SK-N-DZ (cell line): ENCODE measurements at places on chromosomes 4 and X.

DNA sequence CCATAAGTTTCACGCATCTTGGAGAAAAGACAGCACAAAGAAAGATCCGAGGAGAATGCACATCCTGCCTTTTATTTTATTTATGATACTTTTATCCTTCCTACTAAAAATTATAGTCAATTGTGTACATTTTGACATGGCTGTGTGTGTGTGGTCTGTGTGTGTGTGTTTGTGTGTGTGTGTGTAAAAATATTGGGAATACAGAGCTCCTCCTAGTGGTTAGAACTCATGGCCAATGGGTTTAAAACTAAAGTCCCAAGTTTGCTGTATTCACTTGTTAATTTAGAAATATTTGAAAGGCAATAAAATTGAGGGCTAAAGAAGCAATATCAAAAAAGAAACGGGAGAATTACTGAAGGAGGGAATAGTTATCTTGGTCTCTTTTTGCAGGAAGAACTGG is 47.5 kb downstream of the NKX6-1 start:
- no peak for DNase-seq

DNA sequence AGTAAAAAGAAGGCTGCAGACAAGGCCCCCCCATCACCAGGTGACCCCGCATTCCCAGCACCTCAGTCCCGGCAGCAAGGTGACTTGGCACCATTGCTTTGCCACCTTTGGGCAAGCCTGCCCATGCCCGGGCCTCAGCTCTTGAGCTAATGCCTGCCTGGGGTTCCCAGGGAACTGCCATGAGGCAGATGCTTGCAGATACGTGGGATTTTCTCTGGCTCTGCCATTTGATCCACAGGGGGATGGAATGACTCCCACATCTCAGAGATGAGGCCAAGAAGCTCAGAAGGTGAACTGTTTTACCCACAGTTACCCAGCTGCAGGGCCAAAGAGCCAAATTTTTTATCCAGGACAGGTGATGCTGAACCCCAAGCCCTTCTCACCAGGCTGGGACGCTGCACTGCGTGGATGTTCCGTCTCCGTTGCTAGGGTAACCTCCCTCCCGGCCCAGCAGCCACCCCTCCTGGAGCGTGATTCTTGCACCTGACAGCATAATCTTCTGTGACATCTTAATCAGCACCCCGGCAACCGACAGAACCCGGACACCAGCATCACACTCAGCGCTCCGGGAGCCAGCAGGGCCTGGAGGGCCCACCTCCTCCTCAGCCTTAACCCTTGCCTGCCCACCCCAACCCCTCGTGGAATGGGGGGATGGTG is 15.7 kb upstream of the MSX1 start:
- DNase-seq: no peak

GRCh38 chrX:68710870-68711576 is 63.6 kb downstream of the STARD8 start:
- peak; percentile 9 for DNase-seq

- no peak for DNase-seq
Observed at GRCh38 chr4:37446016-37446415, 201.5 kb downstream of the NWD2 start.

DNA sequence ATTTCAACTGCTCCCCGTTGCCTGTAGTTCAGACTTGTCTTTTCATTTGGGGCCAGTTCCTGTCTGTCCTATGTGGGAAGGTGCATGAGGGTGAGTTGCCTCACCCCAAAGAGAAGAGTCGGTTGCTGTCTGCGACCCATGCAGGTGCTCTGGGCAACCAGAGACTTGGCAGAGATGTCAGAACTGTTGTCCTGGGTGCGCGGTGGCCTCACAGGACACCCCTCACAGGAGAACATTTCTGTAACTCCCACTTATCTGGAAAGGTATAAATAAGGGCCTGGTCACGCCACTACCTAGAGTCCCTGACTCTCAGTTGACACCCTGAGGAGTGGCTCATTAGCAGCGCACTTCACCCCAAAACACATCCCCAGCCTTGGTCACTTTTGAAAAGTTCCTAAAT is 9.7 kb upstream of the NAT8L start:
- DNase-seq: no peak
